ENCODE measurements at places on chromosomes 4 and X. TPM values are rescaled to one million over a fixed set of nuclear protein-coding genes. Genes with fewer than 3 reads are reported as not detected.

DNA sequence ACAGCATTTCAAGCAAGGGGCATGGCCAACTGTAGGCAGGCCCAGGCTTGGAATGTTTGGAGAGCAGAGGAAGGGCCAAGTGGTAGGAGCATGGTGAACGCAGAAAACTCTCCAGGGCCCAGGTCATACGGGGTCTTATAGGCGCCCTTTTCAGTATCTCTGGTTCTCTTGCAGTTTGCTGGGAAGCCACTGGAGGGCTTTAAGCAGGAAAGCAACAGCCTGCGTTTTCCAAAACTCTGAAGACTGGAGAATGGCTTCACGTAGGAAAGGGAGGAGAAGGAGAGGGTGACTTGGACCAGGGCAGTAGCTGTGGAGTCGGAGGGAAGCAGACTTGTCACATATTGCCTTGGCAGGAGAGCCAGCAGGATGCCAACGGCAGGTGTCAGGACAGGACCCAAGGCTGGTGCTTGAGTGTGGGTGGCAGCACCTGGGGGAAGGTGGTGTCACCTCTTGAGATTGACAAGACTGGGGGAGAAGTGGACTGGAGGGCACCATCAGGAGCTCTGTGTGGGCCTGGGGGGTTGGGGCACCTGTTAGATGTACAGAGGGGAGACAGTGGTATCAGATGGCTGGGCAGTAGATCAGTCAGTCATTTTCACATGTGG lies 21.9 kb downstream of the TKTL1 start:
- peak; percentile 64 for DNase-seq

The PRR27 gene
- total RNA-seq = not detected

DNA sequence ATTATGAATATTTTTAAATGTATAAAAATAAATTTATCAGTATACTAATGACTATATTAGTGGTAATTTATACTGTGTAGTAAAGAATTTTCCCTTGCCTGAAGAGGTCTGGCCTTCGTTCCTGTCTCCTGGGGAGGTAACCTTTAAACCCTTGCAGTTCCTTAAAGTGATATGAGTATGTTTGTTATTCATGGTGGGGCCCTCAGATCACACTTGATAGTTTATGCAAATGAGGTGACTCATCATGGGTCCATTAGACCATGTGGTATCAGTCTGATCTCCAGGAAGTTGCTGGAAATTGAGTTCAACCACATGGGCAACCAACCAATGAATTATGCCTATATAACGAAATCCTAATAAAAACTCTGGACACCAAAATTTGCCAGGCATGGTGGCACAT lies 904.1 kb downstream of the RPA4 start:
- DNase-seq = no peak

DNA sequence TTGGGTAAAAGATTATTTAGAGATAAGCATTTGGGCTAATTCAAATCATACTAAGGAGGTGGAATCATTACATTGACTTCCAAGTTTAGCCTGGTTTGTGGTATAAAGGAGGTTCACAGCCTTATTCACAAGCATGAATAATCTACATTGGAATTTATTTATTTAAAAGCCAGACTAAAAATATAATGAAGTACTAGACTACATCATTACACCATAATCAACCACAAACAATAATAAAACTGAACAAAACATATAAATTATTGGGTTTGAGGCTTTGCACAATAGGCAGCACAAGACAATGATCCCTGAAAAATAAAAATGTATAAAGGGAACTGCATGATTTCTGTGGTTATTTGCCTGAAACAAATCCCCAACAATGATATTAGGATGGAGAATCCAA lies 314.0 kb downstream of the GBA3 start:
- no peak for DNase-seq

DNA sequence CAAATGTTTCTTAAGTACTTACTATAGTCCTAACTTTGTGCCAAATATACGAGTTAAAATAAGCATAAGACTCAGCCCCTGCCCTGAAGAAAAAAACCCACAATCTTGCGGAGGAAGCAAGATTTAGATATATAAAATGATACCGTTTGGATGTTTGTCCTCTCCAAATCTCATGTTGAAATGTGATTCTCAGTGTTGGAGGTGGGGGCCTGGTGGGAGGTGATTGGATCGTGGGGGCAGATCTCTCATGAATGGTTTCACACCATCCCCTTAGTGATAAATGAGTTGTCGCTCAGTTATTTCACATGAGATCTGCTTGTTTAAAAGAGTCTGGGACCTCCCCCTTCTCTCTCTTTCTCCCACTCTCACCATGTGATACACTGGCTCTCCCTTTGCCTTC lies 28.7 kb downstream of the EFHC2 start:
- no peak for DNase-seq

DNA sequence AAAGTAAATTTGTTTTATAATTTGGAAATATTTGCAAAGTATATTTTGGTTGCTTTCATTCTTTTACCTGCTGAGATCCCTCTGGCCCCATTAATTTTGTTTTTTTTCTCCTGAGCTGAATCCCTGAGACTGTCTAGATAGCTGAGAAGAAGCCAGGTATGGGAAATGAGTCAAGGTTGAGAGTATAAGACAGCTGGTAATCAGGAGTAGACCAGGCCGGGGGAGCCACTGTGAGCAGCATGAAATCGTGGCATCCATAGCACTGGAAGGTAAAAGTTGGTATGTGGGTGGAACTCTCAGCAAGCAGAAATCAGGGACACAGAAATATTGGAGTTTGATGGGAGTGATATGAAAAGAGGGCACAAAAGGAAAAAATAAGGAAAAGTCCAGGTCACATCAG lies 164.5 kb downstream of the FHIP1A start:
- no peak for DNase-seq

DNA sequence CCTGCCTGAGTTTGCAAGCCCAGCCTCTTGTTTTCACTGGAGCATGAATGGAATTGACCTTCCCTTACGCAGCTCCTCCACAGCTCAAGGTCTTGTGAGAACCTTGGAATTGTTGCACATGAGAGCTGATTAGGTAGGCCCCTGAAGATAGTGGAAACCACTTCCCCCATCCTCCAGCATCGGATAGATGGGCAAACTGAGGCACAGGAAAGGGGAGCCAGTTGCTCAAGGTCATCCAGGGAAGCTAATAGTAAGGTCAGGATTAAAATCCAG lies 27.2 kb downstream of the PJA1 start:
- no peak for DNase-seq

GRCh38 chr4:73258436-73258685 lies 237 bp downstream of the ANKRD17 start:
- no peak for DNase-seq

The CT47B1 gene
- not detected for total RNA-seq

The CSN1S1 gene
- not detected for total RNA-seq

DNA sequence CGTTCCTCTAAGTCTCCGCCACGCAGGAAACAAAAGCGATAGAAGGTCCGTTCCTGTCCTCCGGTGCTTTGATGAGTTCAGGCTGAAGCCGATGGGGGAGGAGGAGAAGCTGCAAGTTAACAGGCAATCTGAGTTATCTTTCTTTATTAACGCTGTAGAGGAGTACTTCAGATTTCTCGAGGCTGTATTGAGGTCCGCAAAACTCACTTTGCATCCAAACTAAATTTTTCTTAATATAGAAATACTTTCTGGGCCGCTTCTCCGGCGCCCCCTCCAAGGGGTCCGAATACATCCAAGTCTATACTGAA lies 395 bp upstream of the SOWAHB start:
- DNase-seq = no peak

DNA sequence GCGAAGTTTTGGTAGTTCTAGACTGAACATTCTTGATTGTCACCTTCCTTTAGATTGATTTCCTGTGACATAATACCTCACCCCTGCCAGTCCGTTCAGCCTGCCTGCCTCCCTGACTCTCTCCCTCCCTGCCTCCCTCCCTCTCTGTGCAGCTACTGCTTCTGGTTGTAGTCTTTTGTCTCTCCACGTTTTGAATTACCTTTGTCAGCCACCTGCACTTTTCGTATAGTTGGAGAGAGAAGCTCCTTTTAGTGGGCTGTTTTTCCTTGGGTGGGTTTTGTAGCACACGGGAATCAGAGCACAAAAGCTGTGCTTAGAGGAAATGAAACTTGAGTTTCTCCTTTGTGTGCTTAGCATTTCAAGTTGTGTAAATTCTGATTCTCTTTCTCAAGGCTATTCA lies 32.6 kb upstream of the MSMO1 start:
- no peak for DNase-seq

DNA sequence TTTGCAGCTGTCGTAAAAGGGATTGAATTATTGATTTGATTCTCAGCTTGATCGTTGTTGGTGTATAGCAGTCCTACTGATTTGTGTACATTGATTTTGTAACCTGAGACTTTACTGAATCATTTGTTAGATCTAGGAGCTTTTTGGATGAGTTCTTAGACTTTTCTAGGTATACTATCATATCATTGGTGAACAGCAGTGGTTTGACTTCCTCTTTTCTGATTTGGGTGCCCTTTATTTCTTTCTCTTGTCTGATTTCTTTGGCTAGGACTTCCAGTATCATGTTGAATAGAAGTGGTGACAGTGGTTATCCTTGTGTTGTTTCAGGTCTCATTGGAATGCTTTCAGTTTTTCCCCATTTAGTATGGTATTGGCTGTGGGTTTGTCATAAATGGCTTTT lies 8.4 kb downstream of the APOOL start:
- DNase-seq = no peak

GRCh38 chrX:120311727-120312063 lies 434 bp upstream of the TMEM255A start:
- no peak for DNase-seq

The SLC35A2 gene
- total RNA-seq = 31.0 TPM

GRCh38 chrX:11558972-11559371 lies 106.7 kb downstream of the ARHGAP6 start:
- peak; percentile 59 for DNase-seq

DNA sequence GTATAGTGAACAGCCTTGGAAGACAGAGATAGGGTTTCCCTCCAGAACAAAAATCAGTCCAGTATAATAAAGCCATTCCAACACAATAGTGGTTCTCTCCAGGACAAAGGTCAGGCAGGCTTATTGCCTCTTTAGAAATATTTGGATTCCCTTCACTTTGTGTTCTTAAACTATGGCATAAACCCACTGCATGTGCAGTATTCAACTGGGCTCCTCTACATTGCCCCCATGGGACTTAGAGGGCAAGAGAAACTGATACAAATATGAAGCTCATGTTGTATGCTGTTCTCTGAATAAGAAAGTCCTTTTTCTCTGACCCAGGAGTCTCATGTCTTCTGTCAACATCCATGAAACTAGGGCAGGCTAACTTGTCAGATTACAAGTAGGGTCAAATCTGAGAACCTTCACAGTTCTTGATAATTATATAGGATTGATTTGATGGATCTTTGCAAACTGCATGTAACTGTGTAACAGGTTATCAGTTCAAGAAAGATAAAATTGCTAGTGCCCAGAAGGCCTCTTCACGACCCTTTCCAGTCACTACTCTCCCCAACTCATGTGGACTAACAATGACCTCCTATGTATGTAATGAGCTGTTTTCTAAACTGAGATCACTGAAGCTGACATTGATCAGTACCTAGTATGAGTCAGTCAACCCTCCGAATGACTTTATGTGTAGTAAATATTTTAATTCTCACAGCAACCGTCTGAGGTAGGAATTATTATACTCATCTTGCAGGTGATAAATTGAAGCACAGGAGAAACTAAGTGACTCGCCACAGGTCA lies 31.9 kb upstream of the FAM9C start:
- no peak for DNase-seq

- no peak for DNase-seq
These were observed 20.6 kb upstream of the SOX3 start for GRCh38 chrX:140525448-140525847.

The LRP2BP gene
- 0.71 TPM for total RNA-seq

The USP26 gene
- not detected for total RNA-seq

GRCh38 chr4:107999932-108000539 lies 10.3 kb downstream of the HADH start:
- no peak for DNase-seq

DNA sequence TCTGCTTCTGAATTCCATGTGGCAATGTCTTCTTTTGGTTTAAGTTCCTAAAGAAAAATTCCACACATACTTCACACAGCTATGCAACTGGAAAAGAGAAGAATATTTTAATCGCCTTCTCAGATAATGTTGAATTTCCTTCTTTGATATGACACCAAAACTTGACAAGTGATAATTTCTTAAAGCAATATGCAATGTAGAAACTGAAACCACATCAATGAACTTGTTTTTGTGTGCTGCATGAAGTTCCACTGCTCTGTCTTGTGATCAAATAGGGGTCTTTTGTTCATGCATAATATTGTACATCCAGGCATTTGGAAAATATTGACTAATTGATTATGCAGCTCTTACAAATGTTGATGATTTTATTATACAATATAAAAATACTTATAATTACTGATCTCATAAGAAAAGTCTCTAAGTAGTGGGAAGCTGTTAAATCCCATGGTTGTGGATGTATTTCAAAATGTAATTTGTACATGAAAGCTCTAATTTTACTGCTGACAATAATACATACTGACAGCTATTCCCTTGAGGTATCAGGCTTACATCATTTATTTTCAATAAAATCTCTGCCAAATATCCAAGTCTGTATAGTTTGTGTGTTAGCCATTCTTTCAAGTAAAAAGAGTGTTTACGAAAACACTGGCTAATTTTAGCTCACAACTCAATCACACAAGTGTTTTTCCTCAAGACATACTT lies 56.5 kb downstream of the AGA start:
- peak; percentile 14 for DNase-seq

The DMD gene
- total RNA-seq = 12.9 TPM

- DNase-seq = no peak
These were observed 1310.2 kb downstream of the PCDH7 start for GRCh38 chr4:32030406-32030805.

GRCh38 chr4:52957220-52957686 lies 95.1 kb downstream of the RASL11B start:
- DNase-seq = no peak

The SHROOM3 gene
- total RNA-seq = 0.88 TPM

- no peak for DNase-seq
These were observed 24.3 kb upstream of the GPR34 start for GRCh38 chrX:41664375-41664901.

The HPGDS gene
- not detected for total RNA-seq

DNA sequence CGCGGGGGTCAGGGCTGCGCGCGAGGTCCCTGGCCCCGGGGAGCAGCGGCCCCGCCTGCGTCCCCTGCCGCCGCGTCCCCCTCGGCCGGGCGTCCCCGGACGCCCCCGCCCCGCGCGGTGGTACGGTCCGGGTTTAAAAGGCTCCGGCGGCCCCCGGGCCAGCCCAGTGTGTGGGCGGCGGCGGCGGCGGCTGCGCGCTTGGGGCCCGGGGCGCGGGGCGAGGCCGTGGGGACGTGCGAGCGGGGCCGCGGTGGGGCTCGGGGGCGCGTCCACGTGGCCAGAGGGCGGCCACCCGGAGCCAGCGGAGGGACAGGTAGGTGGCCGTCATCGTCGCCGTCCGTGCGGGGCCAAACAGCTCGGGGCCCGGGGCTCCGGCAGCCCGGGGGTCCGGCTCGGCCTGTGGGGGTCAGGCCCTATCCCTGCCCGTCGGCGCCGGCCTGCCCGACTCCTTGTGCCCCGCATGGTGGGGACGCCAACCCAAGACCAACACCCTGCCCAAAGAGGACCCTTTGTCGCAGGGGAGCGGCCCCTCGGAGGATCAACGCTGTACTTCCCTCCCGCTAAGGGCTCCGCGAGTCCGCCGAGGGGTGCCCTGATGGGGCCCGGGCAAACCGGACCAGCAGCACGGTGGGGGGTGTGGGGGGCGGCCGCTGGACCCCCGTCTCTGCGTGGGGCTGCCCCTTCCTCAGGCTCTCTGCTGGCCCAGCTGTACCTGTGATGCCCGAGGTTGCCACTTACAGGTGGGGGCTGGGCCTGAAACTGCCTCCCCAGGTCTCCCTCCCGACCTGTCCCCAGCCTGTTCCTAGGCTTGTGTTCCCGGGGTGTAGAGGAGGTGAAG lies at the start of gene PLXNA3:
TSS of gene PLXNA3 (plus strand) at position 166 of the 838 bp plus-strand sequence. CDS start 1,903 bp downstream, outside the sequence.
- DNase-seq = no peak

The HDX gene
- total RNA-seq = 2.9 TPM

GRCh38 chr4:128512767-128513322 lies 225.2 kb upstream of the PGRMC2 start:
- no peak for DNase-seq

Measured in SK-MEL-5 (cell line).